ENCODE measurements at places on chromosomes 6 and 20. TPM values are rescaled to one million over a fixed set of nuclear protein-coding genes. Genes with fewer than 3 reads are reported as not detected.

DNA sequence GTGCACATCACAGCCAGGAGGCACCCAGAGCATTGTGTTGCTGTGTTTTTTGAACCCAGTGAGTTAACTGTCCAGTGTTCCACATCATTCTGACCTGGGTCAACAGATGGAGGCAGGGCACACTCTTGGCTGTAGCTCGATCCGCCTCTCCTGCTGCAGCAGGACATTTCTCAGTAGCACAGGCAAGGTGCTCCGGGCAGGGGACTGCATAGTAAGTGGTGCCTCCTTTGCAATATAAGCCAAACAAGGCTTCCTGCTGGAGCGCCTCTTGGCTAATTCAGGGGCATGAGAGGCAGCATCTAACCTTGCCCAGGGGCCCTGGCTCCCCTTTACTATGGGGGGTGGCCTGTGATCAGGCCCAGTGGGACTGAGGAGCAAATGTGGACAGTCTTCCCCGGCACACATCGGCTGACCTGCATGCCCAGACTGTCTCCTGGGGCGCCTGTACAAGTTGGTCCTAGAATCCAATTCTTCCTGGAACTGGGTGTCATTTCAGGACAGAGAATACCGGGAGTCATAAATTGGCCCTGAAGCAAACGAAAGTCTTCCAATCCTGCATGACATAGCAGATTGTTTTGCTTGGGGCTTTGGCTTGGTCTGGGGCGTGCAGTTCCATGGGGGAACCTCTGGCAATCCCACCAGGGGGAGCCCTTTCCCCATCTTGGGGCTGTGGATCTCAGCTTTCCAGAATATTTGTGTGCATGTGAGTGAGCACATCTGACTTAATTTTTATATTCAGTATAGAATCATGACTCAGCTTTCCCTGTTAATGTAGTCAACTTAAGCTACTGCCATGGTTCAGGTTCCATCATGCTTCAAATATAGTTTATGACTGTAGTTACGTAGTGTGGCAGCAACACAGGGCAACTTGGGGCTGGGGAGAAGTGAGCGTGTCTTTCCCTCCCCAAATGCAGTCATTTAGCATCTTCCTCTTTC is 56.0 kb upstream of the DDR1 start:
- H3K27ac ChIP-seq = peak overlapping the region; percentile 98
- H3K4me3 ChIP-seq = peak overlapping the region; percentile 82
- H3K27me3 ChIP-seq = no peaks in the 10 kb centered on the region
- H3K36me3 ChIP-seq = peaks cover 13% of the 10 kb centered on the region
- H3K4me1 ChIP-seq = peaks cover 56% of the 10 kb centered on the region
- DNase-seq = peak; percentile 86

DNA sequence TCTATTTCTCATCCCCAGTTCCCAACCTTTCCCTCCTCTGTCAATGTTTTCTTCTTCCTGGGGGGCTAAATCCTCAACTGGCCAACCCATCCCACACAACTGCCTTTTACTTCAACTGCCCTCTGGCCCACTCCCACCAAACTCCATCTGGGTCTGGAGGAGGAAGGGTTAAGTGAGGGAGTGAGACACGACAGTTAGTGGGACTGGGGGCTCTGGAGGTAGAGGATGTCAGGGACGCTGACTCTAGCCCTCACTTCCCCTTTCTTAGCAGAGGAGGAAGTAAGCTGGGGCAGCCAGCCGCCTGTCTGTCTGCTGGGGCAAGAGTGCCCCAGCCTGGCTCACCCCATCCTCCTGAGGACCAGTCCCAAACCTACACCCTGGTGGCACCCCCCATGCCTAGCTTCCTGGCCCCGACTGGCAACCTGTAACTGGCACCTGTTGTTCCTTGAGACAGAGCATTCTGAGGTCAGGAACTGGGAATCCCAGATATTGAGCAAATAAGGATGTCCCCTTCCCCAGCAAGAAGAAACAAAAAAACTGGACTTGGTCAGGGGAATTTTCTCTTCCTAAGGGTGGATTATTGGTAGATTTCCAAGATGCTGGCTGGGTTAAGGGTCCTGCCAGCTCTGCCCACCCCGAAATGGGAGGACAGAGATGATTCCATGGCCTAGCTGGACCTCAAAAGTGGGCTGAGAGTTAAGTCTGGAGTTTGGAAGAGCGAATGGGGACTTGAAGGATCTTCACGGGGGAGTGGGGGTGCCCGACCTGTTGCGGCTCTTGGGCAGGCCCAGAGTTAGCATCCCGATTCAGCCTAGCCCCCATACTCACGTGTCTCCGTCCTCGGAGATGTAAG is 971 bp downstream of the NFKBIE start:
- peak; percentile 69 for DNase-seq
- H3K4me1 ChIP-seq = peaks cover 52% of the 10 kb centered on the region
- peak overlapping the region; percentile 96 for H3K27ac ChIP-seq
- peak overlapping the region; percentile 97 for H3K4me3 ChIP-seq

GRCh38 chr6:55868176-55868575 is 7.2 kb downstream of the BMP5 start:
- H3K27me3 ChIP-seq = no peaks in the 10 kb centered on the region
- no peak overlapping the region for H3K27ac ChIP-seq
- H3K36me3 ChIP-seq = no peaks in the 10 kb centered on the region
- DNase-seq = no peak

DNA sequence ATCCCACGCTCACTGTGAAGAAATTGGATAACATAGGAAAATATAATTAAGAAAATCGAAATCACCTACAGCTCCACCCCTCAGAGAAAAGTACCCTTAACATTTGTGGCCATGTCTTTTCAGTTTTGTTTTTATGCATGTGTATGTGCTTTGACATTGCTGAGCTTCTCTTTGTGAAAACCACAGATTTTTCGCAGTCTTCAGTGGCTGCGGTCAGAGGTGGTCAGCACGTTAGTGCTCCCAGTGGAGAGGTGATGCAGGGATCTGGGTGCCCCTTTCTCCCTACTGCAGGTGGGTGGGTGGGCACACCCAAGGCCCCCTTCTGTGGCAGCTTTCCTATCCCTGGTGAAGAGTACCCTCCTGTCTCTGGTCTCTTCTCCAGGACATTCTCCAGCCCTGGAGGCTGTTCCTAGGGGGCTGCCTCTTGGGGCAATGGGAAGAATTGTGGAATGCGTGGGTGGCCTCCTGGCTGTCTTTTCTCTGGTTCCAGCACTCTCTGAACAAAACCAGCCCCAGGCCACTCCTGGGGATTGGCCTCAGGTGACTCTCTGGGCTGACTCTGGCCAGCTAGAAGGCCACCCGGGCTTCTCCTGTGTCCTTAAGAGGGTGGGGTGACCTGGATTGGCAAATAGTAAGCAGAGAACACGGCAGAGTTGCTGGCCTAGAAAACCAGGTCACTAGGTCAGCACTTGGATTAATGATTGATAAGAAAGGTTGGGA is 49.8 kb upstream of the FANCE start:
- peak overlapping the region; percentile 32 for H3K4me3 ChIP-seq
- H3K27ac ChIP-seq = peak overlapping the region; percentile 77
- H3K27me3 ChIP-seq = no peaks in the 10 kb centered on the region
- peaks cover 3% of the 10 kb centered on the region for H3K36me3 ChIP-seq

DNA sequence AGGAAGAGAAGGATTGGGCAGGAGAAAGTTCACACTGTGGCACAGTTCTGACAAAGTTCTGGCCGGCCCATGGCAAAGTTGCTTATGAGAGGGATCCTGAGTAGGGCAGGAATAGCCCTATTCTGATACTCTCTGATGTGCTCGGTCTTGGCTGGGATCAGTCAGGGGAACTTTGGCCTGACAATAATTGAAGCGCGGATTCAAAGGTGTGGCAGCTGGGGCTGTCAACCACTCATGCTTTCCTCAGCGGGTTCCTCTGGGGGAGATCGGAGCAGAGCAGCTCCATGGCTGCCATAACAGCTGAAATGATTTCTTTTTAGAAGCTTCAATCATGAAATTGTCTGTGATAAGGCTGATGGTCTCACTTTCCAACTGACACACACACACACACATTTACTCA is 714.1 kb downstream of the DHX35 start:
- no peak for DNase-seq
- no peaks in the 10 kb centered on the region for H3K27me3 ChIP-seq
- no peaks in the 10 kb centered on the region for H3K36me3 ChIP-seq
- no peak overlapping the region for H3K4me3 ChIP-seq
- H3K27ac ChIP-seq = no peak overlapping the region

DNA sequence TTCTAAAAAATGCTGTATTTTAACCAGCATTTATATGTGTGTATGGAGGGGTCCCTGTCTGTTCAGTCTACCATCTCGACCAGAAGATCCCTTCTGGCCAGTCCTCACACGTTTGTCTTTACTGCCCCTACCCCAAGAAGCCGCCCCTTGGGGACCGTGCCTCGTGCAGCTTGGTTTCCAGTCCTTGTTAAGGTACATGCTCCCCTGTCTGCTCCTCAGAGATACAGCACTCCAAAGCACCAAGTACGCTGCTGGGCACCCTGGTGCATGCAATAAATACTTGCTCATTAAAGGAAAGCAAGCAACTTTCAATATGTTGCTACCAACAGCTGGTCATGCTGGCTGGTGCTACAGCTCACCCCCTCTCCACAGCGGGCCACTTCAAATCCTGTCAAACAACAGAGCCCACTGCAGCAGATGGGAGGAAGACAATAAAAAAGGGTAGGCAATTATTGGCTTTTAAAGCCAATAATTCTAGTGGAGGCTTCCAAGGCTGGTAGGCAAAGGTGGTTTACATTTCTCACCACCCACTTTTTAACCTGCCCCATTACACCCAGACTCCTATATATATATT is 61.6 kb downstream of the PSMG4 start:
- H3K36me3 ChIP-seq = no peaks in the 10 kb centered on the region
- H3K27me3 ChIP-seq = peaks cover 31% of the 10 kb centered on the region

- H3K4me1 ChIP-seq = no peaks in the 10 kb centered on the region
- H3K27me3 ChIP-seq = peaks cover 43% of the 10 kb centered on the region
- no peak overlapping the region for H3K27ac ChIP-seq
- no peak overlapping the region for H3K4me3 ChIP-seq
- no peak for DNase-seq
These were observed 28.7 kb upstream of the PHACTR3 start for GRCh38 chr20:59575653-59576052.

DNA sequence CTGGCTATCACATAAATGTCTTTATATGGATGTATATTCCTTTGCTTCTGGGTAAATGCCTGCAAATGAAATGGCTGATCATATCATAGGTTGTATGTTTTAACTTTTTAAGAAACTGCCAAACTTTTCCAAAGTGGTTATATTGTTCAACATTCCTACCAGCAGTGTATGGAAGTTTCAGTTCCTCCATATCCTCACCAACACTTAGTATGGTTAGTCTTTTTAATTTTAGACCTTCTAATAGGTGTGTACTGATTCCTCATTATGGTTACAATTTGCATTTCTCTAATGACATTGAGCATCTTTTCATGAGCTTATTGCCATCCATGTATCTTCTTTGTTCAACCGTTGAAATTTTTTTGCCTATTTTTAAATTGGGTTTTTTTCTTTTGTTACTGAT is 155.4 kb downstream of the ZFAND3 start:
- H3K27me3 ChIP-seq = no peaks in the 10 kb centered on the region
- H3K27ac ChIP-seq = no peak overlapping the region
- peaks cover 28% of the 10 kb centered on the region for H3K4me1 ChIP-seq
- no peak overlapping the region for H3K4me3 ChIP-seq

DNA sequence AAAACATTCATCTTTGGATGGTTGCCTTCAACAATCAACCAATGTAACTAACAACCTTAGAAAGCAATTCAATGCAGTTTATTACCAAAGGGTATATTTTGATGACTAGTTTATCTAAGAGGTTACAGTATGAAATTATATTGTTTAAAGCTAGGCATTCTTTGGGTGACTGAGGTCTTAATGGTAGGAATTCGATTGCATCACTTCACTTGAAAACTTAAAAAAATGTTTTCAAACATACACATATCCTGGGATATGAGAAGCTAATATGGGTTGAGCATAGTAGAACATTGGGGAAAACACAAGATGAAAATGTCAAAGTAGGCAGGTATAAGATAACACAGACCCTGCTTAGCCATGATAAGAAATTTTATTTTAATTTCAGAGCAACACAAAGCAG is 144.6 kb upstream of the BMP5 start:
- DNase-seq = no peak
- H3K27me3 ChIP-seq = no peaks in the 10 kb centered on the region
- H3K4me1 ChIP-seq = no peaks in the 10 kb centered on the region
- H3K36me3 ChIP-seq = no peaks in the 10 kb centered on the region
- H3K4me3 ChIP-seq = no peak overlapping the region

- no peaks in the 10 kb centered on the region for H3K27me3 ChIP-seq
- H3K4me1 ChIP-seq = peaks cover 40% of the 10 kb centered on the region
- H3K27ac ChIP-seq = no peak overlapping the region
- no peak for DNase-seq
These were observed 12.7 kb downstream of the GCLC start for GRCh38 chr6:53532061-53532797.

- no peaks in the 10 kb centered on the region for H3K36me3 ChIP-seq
- no peak for DNase-seq
- no peak overlapping the region for H3K4me3 ChIP-seq
- no peak overlapping the region for H3K27ac ChIP-seq
- H3K4me1 ChIP-seq = no peaks in the 10 kb centered on the region
These were observed 105.7 kb downstream of the ASXL1 start for GRCh38 chr20:32463642-32464400.

DNA sequence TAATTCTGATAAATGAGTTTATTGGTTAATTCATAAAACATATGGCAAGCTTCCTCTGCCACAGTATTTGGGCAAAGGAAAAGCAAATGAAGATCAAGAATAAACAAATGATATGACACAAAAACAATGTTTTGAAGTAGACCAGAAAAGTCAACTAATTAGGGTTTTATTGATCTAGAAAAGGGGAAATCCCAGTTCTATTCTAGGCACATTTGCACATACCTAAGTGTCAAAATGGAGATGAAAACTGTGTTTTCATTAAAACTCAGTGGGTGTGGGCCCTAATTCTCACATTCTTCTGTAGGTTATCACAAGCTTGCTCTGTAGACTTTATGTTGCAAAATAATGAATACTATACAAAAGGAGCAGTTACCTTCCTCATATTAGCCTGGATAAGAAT is 69.0 kb upstream of the TENT5A start:
- no peak overlapping the region for H3K27ac ChIP-seq
- peaks cover 2% of the 10 kb centered on the region for H3K4me1 ChIP-seq
- no peak for DNase-seq
- no peaks in the 10 kb centered on the region for H3K36me3 ChIP-seq
- H3K4me3 ChIP-seq = no peak overlapping the region

DNA sequence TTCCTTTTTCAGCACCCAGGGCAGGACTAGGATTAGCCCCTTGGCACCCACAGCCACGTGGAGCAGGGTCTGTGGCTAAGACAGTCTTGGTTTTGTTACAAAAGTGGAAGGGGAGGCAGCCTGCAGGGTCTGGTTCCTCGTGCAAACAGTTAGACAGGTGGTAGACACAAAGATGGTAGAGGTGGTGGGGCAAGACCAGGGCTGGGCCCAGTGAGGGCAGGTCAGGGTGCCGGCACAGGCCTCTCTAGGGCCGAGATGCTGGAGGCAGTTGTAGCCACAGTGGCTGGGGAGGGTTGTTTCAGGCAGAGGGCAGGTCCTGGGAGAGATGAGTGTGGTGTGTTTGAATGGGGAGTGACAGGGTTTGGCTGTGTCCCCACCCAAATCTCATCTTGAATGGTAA is 161.6 kb downstream of the SMOC2 start:
- H3K4me3 ChIP-seq = no peak overlapping the region
- DNase-seq = no peak
- H3K27me3 ChIP-seq = no peaks in the 10 kb centered on the region
- H3K4me1 ChIP-seq = no peaks in the 10 kb centered on the region
- no peaks in the 10 kb centered on the region for H3K36me3 ChIP-seq

GRM1 gene
- not detected for total RNA-seq

RPS21 gene
- 1,703 TPM for total RNA-seq

TREM1 gene
- not detected for total RNA-seq

EBF4 gene
- 3.1 TPM for total RNA-seq

CHMP4B gene
- 81.9 TPM for total RNA-seq

SNRPB2 gene
- total RNA-seq = 86.1 TPM

MARCKS gene
- 0.30 TPM for total RNA-seq

KCNK17 gene
- not detected for total RNA-seq

DEFB132 gene
- not detected for total RNA-seq

CD109 gene
- total RNA-seq = 11.2 TPM

PAK1IP1 gene
- total RNA-seq = 22.8 TPM

ABHD16B gene
- total RNA-seq = not detected
